Spleen (tissue), 13 donors: ENCODE measurements at places on chromosomes 12 and 14. TPM values are rescaled to one million over a fixed set of nuclear protein-coding genes. Genes with fewer than 3 reads are reported as not detected.

DNA sequence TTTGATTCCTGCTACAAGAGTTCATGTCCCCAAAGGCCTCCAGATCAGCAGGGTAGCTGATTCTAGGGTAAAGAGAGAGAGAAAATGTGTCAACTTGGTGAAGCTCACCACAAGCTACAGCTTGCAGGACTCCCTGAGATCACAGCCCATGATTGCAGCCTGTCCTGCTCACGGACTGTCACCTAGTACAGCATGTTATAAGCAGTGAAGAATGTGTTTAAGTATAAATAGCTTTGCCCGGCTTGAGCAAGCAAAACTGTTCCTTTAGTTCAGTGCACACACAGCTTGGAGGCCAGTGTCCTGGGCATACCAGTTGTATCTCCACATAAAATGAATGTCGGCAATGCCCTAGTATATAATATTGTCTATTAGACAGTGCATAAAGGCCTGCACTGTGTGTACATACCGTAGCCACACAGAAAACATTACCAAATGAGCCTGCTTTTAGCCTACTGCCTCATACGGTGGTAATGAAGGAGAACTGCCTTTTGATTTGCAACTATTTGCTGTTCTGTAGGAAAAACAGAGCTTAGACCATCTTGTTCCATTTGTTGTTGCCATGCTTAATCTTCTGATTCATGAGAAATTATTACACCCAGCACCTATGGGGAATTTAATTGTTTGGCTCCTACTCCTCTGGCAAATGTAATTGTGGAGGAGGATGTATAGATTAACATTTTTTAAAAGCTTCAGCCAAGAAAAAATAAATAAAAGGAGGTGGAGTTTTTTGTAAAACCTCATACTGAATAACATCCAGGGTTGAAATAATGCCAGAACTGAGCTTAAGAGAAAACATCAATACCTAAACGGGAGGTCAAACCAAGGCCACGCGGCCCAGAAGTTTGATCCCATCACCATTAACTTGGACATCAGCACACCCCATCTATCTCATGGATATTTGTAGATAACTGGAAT lies 108.1 kb upstream of the G2E3 start:
- peaks cover 3% of the 10 kb centered on the region for H3K27me3 ChIP-seq
- H3K27ac ChIP-seq: no peak overlapping the region
- no peak for DNase-seq
- H3K4me3 ChIP-seq: no peak overlapping the region
- H3K4me1 ChIP-seq: no peaks in the 10 kb centered on the region

GRCh38 chr12:24739106-24739779 lies 209.7 kb downstream of the BCAT1 start:
- no peaks in the 10 kb centered on the region for H3K27me3 ChIP-seq
- DNase-seq: no peak
- peaks cover 6% of the 10 kb centered on the region for H3K4me1 ChIP-seq
- H3K36me3 ChIP-seq: no peaks in the 10 kb centered on the region
- H3K27ac ChIP-seq: no peak overlapping the region

GRCh38 chr14:99718031-99718810 lies 34.1 kb downstream of the CYP46A1 start:
- H3K4me3 ChIP-seq: no peak overlapping the region
- H3K36me3 ChIP-seq: no peaks in the 10 kb centered on the region
- DNase-seq: no peak
- H3K27ac ChIP-seq: no peak overlapping the region
- H3K4me1 ChIP-seq: no peaks in the 10 kb centered on the region

DNA sequence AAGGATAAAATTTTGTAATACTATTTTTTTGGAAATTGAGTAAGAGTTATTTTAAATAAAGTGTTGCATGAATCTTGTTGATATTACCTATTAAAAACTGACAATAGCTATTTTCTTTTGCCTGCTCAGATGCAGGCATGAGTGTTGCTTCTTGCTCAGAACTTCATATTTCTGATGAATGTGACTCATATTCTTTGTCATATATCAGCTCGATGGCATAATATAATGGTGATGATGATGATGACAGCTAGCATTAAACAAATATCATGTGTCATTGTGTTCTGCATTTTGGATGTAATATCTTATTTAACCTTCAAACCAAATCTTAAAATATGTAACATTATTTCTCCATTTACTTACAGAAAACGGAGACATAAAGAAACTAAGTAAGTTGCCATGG lies 605.5 kb upstream of the FOXG1 start:
- no peaks in the 10 kb centered on the region for H3K36me3 ChIP-seq
- no peaks in the 10 kb centered on the region for H3K4me1 ChIP-seq
- no peak overlapping the region for H3K27ac ChIP-seq
- H3K27me3 ChIP-seq: no peaks in the 10 kb centered on the region

- no peak for DNase-seq
- peak overlapping the region; percentile 89 for H3K27ac ChIP-seq
- H3K27me3 ChIP-seq: no peaks in the 10 kb centered on the region
- peaks cover 31% of the 10 kb centered on the region for H3K4me1 ChIP-seq
- H3K36me3 ChIP-seq: peaks cover 18% of the 10 kb centered on the region
- no peak overlapping the region for H3K4me3 ChIP-seq
Measured at GRCh38 chr12:53728206-53728605, 954 bp upstream of the CALCOCO1 start.

DNA sequence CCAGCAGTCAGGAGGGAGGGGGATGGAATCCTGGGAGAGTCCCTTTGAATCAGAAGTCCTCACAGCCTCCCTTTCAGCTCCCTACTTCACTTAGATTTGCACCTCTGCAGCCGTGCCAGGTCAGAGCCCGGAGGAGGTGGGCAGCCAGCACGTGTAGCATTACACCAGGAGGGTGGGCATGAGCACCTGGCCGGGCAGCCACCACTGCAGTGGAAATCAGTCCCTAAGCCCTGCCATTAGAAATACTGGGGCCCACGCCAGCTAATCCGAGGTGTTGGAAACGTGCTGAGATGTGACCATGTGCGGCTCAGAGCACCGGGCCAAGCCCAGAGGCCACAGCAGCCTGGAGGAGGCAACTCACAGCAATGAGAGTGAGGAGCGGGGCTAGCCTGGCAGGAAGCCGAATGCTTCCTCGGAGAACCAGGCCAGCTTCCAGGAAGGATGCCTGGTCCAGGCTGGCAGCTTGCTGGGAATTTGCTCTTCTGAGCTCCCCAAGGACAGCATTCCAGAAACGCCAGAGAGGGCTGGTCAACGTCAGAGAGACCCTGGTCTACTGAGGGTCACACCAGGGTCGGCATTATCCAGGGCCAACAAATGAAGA lies 9.4 kb upstream of the CACNA2D4 start:
- no peaks in the 10 kb centered on the region for H3K36me3 ChIP-seq
- peaks cover 3% of the 10 kb centered on the region for H3K27me3 ChIP-seq
- H3K27ac ChIP-seq: no peak overlapping the region
- peaks cover 31% of the 10 kb centered on the region for H3K4me1 ChIP-seq
- H3K4me3 ChIP-seq: no peak overlapping the region
- DNase-seq: peak; percentile 73

The IFT81 gene
- total RNA-seq: 4.5 TPM

The BLTP3B gene
- 33.1 TPM for total RNA-seq
